Right ventricle myocardium inferior (tissue), 1 donor: ENCODE measurements at places on chromosomes 7 and 10. TPM values are rescaled to one million over a fixed set of nuclear protein-coding genes. Genes with fewer than 3 reads are reported as not detected.

DNA sequence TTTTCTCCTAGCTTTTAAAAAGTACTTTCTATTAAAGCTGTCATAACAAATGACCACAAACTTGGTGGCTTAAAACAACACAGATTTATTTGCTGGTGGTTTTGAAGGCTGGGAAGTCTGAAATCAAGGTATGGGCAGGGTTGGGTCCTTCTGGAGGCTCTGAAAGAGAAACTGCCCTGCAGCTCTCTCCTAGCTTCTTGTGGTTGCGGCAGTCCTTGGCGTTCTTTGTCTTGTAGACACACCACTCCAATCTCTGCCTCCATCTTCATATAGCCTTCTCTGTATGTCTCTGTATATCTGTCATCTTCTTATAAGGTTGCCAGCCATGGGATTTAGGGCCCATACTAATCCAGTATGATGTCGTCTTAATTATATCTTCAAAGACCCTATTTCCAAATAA is 79.4 kb upstream of the PRR15 start:
- DNase-seq = no peak

DNA sequence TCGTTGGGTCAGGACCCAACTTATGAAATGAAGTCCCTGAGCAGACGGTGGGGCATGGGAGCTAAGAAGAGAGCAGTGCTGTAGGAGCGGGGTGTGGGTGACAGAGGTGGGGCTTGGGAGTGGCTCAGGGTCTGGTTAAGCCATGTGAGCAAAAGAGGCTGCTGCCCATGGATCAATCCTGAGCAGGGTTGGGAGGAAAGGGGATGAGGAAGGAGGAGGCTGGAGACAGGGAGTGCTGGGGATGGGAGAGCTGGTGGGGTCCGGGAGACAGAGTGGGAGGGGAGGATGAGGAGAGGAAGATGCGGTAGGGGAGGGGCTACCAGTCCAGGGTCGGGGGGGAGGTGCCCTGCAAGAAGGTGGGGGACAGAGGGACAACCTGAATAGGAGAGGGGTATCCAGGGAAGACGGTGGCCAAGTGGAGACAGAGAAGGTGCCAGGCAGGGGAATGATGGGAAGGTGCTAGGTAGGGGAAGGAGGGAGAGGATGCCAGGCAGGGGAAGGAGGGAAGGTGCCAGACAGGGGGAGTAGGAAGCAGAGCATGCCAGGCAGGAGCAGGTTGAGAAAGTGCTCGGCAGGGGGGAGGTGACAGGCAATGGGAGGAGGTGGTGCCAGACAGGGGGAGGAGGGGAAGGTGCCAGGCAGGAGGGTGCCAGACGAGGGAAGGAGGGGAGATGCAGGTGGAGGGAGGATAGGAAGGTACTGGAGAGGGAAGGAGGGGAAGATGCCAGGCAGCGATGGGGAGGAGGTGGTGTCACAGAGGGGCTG is 27.5 kb upstream of the SMARCD3 start:
- DNase-seq = no peak

GRCh38 chr10:125056161-125057132 is 103.9 kb downstream of the CTBP2 start:
- no peak for DNase-seq

GRCh38 chr7:30970594-30971094 is 6.9 kb downstream of the GHRHR start:
- no peak for DNase-seq

DNA sequence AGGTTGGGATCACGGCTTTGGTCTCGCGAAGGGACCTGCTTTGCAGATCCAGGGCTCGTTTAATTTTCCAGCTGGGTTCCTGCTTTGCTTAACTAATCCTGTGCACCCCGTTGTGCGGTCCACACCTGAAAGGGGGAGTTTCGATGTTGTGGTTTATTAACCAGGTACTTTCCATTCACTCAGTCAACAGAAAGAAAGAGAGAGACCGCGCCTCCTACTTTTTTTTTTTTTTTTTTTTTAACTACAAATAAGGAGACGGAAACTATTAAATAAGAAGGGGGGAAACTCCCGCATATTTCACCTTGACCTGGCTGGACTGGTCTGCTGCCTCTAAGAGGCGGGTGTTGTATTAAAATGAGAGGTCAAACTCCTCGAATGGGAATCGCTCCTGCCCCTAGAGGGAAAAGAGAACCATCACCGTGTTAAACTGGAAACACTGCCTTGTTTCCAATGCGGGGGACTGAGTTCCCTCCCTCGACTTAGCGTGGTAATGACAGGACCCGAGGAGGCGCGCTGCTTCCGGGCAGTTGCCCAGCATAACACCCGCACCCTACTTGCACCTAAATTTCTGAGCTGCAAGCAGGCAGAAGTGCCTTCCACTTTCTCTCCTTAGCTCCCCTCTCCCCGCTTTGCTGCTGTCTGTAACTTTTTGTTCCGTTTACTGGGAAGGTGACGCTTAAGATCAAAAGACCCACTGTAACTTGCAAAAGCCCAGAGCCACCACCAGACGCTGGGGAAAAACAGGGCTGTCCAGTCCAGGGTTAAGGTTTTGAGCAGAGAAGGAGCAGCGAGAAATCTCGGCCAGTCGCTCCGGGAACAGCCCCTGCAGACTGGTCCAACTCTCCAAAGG is 1.1 kb upstream of the ITGB8 start:
- peak; percentile 75 for DNase-seq

GRCh38 chr7:121355574-121355973 is 26.8 kb downstream of the WNT16 start:
- DNase-seq = no peak

The GRM3 gene
- not detected for total RNA-seq

- no peak for DNase-seq
These were observed 19.3 kb upstream of the MYH16 start for GRCh38 chr7:99253369-99253768.

The C10orf105 gene
- 0.05 TPM for total RNA-seq

GRCh38 chr10:123146894-123147634 is 872 bp upstream of the HMX2 start:
- DNase-seq = no peak

The CLDN3 gene
- not detected for total RNA-seq

The KIAA1549 gene
- total RNA-seq = 1.8 TPM

- no peak for DNase-seq
These were observed 49.6 kb upstream of the ZNF680 start for GRCh38 chr7:64612452-64612851.

The PNLIPRP1 gene
- total RNA-seq = not detected

DNA sequence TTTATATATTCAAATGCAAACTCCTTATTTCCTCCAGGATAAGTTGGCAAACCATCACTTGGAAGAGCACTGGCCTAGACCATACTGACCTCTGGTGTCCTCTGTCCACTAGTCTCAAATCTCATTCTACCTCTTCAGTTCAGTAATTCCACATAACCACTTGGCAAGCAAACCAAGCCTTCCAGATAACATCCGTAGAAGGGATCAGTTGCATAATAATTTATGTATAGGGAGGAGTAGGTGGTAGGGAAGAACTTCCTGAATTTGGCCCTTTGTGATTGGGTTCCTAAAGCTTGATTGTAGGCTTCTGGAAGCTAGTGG is 55.0 kb downstream of the WAC start:
- no peak for DNase-seq

GRCh38 chr7:64300641-64301405 is 12.9 kb upstream of the ZNF736 start:
- no peak for DNase-seq
